ENCODE measurements at places on chromosomes 11 and 22. TPM values are rescaled to one million over a fixed set of nuclear protein-coding genes. Genes with fewer than 3 reads are reported as not detected.

DNA sequence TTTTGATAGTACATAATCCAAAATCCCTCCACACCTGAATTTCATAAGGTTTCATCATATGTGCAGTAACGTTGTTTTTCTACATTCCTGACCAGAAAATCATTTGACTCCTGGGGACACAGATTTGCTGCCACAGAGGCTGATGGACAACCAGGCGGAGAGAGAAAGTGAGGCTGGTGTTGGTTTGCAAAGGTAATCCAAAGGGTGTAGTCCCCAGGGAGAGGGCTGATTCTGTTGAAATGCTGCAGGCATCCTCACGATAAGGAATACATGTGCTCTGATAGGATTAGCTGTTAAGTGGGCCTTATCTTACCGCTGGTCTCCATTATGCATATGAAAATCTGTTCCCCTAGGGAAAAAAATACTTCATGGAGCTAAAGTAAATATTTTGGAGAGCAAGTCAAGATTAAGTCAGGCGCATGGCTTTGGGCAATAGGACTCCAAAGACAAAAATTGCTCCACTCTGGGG is 8.1 kb downstream of the APOL6 start:
- no peak for DNase-seq

GRCh38 chr11:122872046-122872445 is 10.5 kb upstream of the JHY start:
- no peak for DNase-seq

DNA sequence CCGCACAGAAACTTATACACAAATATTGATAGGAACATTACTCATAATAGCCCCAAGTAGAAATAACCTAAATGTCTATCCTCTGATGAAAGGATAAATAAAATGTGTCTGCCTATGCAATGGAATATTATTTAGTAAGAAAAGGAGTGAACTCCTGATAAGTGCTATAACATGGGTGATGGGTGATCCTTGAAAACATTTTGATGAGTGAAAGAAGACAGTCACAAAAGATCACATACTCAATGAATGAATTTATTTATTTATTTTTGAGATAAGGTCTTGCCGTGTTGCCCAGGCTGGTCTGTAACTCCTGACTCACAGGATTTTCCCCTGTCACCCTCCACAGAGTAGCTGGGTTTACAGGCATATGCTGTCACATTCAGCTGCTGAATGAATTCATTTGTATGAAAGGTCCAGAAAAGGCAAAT is 17.3 kb downstream of the RNF121 start:
- no peak for DNase-seq

- DNase-seq: no peak
Measured at GRCh38 chr11:119764108-119764868, 35.3 kb upstream of the NECTIN1 start.

DNA sequence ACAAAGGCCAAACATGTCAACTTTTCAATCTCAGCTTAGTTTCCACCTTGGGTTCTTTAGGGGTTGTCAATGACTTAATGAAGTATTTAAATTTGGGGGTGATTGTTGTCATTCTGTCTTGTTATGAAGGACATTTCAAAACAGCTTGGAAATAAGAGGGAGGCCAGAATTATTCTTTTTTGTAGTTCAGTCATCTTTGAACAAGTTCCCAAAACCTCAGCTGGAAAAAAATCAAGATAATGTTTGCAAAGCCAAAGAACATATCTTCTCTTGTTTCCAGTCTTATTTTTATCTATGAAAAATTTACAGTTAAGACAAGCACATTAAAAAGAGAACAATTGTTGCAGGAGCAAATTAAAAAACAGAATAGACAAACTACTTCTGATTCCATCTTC is 612.8 kb downstream of the INSC start:
- DNase-seq: no peak

Gene LDHAL6A
- total RNA-seq: not detected

Measured in HCT116 (cell line).